ENCODE measurements at places on chromosomes 1 and 21.

GRCh38 chr1:108828074-108828961 is 28.6 kb downstream of the AKNAD1 start:
- DNase-seq: peak; percentile 88

DNA sequence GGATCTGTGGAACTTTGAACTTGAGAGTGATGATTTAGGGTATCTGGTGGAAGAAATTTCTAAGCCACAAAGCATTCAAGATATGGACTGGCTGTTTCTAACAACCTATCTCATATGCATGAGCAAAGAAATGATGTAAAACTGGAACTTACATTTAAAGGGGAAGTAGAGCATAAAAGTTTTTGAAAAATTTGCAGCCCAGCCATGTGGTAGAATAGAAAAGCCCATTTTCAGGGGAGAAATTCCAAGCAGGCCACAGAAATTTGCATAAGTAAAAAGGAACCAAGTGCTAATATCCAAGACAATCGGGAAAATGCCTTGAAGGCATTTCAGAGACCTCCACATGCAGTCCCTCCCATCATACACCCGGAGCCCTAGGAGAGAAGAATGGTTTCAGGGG is 15.7 kb downstream of the RIIAD1 start:
- no peak for DNase-seq

GRCh38 chr1:42847111-42847595 is 740 bp downstream of the ZNF691 start:
- no peak for DNase-seq

- DNase-seq: no peak
Observed at GRCh38 chr21:41832596-41833496, 46.3 kb downstream of the PRDM15 start.

DNA sequence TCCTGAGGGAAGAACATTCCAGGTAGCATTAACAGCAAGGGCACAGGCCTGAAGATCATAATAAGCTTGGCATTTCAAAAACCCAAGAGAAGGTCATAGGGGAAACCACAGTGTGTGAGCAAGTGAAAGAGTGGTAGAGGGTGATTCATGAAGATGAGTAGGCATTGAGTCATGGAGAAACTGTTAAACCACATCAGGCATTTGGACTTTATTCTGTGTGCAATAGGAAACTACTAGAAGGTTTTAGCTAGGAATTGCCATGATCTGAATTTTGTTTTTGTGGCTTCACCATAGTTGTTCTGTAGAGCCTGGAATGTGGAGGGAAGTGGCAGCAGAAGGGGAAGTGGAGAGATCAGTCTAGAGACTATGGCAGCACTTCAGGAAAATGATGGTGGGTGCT is 359.0 kb upstream of the PTBP2 start:
- no peak for DNase-seq

GRCh38 chr21:41211060-41211805 is 43.3 kb downstream of the BACE2 start:
- DNase-seq: no peak

GRCh38 chr1:156772728-156773497 is 5.6 kb downstream of the PRCC start:
- no peak for DNase-seq

GRCh38 chr1:2391931-2392509 is 379 bp downstream of the RER1 start:
- DNase-seq: no peak

- DNase-seq: no peak
Observed at GRCh38 chr1:64959986-64960385, 6.4 kb downstream of the JAK1 start.

- no peak for DNase-seq
Observed at GRCh38 chr1:156584813-156585212, 5.3 kb downstream of the TTC24 start.

- DNase-seq: no peak
Observed at GRCh38 chr1:159025043-159025442, 15.3 kb downstream of the IFI16 start.

DNA sequence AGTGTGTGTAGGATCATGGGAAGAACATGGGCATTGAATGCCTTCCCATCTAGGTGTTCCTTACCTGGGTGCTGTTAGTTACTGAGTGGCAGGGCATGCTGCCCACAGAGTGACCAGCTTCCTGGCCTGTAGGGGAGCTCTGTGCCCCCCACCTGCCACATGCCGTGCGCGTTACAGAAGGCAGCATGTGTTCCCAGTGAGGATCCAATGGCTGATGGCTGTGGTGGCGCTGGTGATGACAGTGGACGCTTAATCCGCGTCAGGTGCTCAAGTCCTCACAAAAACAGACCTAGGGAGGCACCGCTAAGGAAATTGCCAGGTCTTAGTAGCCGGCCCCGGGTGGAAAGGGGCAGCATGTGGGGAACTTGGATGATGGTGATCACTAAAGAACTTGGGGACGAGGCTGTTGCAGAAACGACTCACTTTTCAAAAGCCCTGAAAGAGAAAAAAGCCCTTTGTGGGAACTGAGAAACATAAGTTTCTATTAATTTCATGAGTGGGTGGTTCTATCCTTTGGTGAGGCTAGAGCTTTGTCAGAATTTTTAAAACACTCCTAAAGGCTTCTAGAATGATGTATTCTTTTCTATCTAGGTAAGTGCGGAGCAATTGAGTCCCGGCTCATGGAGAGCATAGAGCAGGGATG is 93.2 kb downstream of the PRDM2 start:
- DNase-seq: no peak

- no peak for DNase-seq
Observed at GRCh38 chr1:147287133-147287865, 44.8 kb downstream of the CHD1L start.

DNA sequence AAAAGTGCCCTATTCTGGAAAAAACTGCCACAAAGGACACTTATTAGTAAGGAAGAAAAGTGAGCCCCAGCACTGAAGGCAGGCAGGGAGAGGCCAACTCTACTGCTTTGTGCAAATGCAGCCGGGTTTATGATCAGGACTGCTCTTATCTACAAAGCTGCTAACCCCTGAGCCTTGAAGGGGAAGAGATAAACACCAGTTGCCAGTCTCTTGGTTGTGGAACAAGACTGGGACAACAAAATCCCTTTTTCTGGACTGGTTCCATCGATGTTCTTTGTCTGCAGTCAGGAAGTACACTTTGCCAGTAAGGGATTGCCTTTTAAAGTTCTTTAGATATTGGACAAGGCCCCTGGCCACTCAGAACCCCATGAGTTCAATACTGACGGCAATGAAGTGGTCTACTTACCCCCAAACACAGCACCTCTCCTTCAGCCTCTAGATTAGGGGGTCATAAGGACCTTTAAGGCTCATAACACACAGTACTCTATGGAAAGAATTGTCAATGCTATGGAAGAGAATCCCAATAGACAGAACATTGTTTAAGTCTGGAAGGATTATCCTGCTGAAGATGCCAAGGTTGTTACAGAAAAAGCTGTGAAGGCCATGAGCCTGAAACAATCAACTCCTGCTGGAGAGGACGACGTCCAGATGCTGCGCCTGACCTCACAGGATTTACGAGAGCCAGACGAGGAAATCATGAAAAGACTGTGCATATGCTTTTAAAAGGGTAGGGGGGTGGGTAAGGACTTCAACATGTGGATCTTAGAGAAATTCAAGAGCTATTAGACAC is 43.6 kb downstream of the GNB1 start:
- DNase-seq: peak; percentile 63

DNA sequence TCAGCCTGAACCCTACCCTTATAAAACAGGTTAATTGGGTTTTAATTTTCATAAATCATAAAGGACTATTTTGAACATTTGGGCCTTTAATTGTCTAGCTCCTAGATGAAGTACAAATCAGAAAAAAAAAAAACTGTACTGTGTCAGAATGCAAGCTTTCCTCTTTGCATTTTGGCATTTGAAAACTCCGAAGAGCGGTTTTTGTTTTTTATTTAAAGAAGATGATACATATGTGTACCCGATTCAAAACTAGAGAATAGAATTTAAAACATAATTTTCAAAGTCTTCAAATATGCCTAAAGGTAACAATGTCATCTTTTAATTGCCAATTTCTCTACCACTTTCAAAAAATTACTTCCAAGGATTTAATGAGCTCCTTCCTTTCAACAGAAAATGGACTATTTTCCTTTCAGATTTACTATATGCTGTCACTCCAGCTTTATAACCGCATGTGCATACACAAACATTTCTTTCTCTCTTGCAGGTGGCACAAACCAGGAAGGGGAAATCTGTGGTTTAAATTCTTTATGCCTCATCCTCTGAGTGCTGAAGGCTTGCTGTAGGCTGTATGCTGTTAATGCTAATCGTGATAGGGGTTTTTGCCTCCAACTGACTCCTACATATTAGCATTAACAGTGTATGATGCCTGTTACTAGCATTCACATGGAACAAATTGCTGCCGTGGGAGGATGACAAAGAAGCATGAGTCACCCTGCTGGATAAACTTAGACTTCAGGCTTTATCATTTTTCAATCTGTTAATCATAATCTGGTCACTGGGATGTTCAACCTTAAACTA is 33.7 kb downstream of the MRPL39 start:
- DNase-seq: no peak

GRCh38 chr1:191541758-191542157 is 616.5 kb upstream of the RGS18 start:
- DNase-seq: no peak

- DNase-seq: peak; percentile 60
Observed at GRCh38 chr21:36803816-36804439, 105.0 kb downstream of the SIM2 start.

- DNase-seq: no peak
Observed at GRCh38 chr1:238281418-238281817, 390.7 kb upstream of the ZP4 start.

DNA sequence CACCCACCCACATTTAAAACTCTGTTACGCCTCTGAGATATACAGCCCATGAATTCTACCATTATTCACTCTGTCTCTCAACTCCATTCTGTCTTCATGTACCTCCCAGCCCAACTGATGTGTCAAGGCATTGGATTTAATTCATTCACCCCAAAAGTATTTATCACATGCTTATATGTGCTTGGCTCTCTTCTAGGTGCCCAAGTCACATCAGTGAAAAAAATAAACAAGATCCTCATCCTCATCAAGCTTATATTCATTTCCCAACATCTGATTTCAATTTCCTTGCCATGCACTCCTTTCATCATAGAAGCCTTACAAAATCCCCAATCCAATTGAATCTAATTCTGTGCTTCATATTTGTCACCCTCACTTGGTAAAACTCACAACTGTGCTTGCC is 967.6 kb downstream of the LTN1 start:
- DNase-seq: no peak

DNA sequence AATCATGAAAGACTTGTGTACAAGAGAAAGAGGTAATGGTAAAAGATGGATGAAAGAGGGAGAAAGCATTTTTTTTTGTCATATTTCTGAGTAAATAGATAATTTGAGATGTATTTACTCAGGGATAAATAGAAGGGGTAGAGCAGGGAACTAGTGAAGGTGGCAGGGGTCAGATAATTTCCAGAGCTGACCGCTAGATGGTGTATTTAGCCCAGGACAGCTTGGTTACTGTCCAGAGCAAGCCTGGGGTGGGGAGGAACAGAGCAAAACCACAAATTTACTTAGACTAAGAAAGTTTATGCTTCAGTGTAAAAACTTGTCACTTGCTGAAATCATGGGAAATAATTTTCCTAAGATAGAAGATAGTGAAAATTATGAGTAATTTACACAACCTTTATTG is 91.5 kb downstream of the XCL2 start:
- DNase-seq: no peak

GRCh38 chr1:4916610-4917009 is 262.2 kb downstream of the AJAP1 start:
- no peak for DNase-seq

DNA sequence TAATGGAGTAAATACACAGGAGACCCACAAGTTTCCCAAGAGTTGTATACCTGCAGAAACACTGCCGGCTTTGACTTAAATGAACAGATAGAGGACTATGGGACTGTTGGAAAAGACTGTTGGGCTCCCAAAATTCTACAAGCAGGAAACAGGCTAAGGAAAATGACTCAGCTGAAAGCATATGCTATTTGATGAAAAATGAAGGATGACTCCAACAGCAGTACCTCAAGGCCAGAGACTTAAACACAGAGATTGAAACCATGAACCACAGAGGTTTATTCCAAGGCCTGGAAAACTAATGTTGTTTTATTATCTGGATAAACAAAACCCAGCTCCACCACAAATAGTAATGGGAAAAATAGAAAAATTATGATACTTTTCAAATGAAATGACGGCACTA is 187.7 kb downstream of the TNFSF18 start:
- DNase-seq: no peak

GRCh38 chr1:180542113-180542837 is 16.5 kb upstream of the OVAAL start:
- peak; percentile 37 for DNase-seq

DNA sequence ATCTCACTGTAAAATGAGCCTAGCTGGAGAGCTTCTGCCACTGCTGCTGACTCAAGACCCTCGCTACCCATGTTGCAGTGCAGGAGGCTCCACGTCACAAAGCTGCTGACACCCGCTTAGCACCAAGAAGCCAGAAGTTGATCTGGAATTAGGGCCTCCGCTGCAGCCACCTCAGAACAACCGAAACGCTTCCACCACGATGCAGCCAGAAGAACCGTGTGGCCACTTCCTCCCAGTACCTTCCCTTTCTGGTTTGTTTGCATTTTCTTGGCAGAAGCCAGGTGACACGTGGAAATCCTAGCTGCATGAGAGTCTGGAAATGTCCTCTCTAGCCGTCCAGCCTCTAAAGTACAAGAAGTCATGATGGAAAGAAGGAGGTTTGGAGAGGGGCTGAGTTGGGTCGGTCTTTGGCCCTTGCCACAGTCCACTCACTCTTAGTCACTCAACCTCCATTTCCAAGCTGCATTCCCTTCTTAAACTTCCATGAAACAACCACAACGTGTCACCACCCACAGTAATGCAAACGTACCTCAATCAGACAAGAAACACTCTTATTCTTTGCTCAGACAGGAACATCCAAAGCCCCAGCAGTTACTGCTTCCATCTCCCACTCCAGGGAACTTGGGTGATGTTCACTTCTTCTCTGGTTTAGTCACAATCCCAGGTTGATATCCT is 10.0 kb upstream of the CDA start:
- DNase-seq: no peak

DNA sequence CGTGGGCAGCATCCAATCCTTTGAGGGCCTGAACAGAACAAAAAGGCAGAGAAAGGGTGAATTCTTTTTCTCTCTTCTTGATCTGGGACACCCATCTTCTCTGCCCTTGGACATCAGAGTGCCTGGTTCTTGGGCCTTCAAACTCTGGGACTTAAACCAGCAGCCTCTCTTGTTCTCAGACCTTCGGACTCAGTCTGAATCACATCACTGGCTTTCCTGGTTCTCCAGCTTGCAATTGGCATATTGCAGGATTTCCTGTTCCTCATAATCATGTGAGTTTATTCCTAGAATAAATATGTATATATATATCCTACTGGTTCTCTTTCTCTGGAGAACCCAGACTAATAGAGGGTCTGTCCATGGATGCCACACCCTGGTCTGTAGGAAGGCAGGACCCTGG is 16.3 kb upstream of the TENT5C start:
- DNase-seq: no peak

GRCh38 chr1:12065872-12066271 is 2.8 kb downstream of the TNFRSF8 start:
- no peak for DNase-seq

- no peak for DNase-seq
Observed at GRCh38 chr1:1355416-1355815, 2.9 kb downstream of the MXRA8 start.

Data from G401 (cell line).